ENCODE measurements at places on chromosomes 2 and 18.

DNA sequence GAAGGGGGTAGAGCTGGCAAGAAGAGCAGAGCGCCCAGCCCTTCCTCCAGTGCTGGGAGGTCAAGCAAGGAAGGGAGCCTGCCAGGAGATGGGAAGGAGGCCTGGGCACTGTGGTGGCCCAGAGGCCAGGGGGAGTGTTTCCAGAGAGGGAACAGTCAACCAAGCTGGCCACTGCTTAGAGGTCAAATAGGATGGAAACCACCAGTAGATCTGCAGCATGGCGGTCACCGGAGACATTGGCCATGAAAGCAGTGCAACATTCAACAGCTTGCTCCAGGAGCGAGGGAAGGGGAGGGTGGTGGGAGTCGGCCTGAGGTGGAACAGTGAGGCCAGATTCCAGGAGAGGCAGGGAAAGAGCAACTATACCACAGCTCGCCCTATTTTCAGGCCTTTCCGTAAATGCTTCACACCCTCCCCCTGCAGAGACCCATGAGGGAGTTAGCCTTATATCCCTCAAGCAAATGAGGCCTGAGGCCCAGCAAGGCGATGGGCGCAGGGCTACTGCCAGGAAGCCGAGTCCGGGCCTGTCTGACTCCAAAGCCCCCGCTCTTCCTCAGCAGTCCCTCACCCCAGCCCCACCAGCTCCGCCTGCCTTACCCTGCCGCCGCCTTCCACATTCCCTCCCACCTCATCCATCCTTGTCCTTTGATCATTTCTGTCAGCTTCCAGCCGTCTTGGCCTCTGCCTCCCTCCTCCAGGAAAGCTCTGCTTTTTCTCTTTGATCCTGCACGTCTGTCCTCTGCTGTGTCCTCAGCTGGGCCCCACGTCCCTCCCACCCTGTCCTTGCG lies 17.0 kb downstream of the KCNK3 start:
- no peak for DNase-seq

GRCh38 chr2:9208875-9209274 lies 2.3 kb downstream of the ASAP2 start:
- DNase-seq = no peak

DNA sequence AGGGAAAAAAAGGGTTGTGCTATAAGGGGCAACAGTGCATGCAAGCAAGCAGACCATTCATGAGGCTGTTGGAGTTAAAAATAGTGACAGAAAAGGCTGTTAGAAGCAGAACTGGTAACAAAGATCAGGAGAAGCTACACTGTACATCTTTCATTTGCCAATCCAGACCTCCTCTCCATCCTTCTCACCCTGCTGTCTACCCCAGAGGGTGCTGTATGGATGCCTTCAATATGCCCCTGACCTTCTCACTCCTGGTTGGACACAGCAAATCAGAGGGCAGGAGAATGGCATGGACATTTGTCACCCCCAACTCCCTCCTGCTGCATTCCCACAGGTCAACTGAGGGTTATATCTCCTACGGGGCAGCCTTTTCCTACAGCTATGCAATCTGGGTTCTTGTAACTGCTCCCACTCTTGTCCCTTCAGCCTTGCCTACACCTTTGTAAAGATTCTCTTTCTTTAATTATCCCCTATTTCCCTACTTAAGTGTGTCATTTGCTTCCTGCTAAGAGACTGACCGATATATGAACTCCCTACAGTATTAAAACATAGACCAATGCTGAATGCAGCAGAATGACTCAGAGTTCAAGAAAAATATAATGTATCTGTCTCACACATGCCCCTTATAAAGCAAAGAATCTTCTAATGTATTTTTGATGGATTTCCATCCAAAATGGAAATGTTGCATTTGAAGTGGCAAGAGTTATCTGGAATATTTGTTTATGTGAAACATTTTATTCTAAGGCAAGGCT lies 169.2 kb upstream of the NCKAP5 start:
- no peak for DNase-seq

GRCh38 chr18:26052505-26052904 lies 37.9 kb downstream of the SS18 start:
- DNase-seq = no peak

GRCh38 chr18:31661965-31662364 lies 22.4 kb downstream of the B4GALT6 start:
- DNase-seq = no peak

DNA sequence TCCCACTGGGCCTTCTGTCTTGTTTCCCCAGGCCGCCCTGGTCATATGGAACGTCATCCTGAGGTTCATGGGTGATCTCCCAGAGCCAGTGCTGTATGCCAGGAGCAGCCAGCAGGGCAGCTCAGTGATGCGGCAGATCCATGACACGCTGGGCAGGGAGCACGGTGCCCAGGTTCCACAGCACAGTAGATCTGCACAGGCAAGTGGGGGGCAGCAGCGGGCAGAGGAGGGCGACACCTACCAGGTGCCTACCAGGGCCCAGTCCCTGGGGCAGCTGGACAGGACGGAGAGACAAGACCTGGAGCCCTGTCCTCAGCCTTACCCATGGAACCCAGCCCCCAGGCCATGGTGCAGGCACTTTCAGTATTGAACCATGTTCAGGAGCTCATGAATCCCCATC lies 36.1 kb upstream of the GPR17 start:
- DNase-seq = no peak

GRCh38 chr2:220478305-220479058 lies 851.1 kb downstream of the SLC4A3 start:
- no peak for DNase-seq

DNA sequence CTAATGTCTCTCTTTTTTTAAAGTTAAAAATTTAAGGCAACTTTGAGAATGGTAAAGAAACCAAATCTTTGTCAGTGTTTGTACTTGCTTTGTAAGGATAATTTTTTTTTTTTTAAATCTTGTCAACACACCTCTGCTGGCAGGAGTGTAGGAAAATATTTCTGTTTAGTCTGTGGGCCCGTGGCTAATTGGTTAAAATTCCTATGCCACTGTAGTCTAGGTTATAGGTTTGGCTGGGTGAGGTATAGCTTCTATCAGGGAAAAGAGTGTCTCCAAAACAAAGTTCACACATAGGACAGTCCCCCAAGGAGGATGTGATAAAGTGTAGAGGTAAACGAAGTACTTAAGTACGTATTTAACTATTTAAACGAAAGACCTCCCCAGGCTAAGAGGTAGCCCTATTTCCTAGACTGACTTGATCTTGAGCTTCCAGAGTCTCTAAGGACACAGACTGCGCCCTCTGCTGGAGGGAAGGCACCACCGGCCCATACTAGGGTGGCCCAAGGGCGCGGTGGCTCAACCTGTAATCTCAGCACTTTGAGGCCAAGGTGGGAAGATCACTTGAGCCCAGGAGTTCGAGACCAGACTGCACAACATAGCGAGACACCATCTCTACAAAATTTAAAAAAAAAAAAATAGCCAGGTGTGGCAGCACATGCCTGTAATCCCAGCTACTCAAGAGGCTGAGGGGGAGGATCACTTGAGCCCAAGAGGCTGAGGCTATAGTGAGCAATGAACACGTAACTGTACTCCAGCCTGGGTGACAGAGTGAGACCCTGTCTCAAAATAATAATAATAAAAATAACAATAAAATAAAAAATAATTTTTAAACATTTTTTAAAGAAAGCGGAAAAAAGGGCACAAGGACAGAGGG lies 8.9 kb downstream of the TEX44 start:
- DNase-seq = no peak

GRCh38 chr18:9683418-9684396 lies 24.4 kb upstream of the RAB31 start:
- no peak for DNase-seq

- DNase-seq = no peak
Observed at GRCh38 chr2:230731512-230731911, 18.9 kb downstream of the CAB39 start.

- DNase-seq = no peak
Observed at GRCh38 chr2:63735931-63736330, 105.8 kb upstream of the UGP2 start.

DNA sequence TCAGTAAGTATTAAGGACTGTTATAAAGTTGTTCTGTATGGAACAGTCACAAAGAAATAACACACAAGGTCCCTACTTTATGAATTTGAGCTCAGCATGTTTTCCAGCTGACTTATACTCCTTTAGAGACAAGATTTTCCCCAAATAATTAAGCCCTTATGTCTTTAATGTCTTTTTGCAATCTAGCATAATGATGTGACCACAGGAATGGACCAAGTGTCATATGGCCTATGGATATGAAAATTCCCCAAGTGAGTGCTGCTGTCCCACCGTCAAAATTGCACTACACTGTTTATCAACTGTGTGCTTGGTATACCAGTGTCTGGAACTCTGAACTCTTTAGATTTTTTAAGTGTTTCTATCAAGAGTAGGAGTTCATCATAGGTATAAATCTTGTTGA lies 369.6 kb downstream of the PID1 start:
- no peak for DNase-seq

DNA sequence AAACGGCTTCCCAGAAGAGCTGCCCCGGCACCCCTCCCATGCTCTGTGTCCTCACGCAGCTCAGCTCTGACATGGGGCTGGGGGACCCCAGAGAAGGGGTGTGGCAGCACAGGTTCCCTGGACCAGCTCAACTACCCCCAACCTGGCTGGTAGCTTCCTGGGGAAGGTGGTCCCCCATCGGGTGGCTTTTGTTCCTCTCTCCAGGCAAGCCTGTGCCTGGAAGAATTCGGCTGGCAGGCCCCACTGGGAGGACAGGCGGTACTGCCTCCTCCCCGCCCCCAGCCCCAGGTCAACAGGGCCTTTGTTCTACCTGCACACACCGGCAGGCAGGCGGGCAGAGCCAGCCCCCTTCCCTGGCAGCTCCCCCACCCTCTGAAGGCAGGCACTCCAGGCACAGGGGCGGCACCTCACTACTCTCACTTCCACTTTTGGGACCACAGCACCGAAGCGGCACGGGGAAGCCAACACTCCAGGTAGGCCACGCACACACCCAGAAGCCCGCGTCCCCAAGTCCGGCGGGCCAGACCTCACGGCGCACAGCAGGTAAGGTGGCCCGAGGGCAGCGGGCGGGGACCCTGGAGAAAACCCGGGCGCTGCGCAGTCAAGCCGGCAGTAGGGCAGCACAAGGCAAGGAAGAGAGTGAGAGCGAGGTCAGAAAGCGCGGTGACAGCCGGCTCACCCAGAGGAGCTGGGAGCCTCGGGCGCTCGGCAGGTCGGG lies 1.3 kb downstream of the HS6ST1 start:
- no peak for DNase-seq

DNA sequence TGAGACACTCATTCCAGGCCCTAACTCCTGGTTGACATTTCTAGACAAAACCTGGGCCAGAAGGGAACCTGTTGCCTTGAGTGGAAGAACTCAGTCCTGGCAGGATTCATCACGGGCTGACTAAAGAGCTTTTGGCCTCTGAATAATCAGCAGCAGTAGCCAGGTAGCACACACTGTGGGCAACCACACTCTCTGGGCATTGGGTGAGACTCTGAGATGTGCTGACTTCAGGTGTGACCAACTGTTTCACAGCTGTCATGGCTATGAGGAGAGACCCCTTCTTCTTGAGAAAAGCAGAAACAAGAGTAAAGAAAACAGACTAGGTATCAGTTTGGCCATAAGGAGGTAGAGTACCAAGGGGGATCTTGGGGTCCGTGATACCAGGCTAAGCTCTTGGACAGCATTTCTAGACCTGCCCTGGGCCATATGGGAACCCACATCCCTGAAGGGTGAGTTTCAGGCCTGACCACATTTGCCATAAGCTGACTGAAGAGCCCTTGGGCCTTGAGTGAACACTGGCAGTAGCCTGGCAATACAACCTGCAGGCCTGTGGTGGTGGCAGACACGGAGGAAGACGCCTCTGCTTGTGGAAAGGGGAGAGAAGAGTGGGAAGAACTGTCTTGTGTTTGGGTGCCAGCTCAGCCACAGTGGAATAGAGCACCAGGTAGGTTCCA lies 230.9 kb downstream of the DLGAP1 start:
- DNase-seq = no peak

DNA sequence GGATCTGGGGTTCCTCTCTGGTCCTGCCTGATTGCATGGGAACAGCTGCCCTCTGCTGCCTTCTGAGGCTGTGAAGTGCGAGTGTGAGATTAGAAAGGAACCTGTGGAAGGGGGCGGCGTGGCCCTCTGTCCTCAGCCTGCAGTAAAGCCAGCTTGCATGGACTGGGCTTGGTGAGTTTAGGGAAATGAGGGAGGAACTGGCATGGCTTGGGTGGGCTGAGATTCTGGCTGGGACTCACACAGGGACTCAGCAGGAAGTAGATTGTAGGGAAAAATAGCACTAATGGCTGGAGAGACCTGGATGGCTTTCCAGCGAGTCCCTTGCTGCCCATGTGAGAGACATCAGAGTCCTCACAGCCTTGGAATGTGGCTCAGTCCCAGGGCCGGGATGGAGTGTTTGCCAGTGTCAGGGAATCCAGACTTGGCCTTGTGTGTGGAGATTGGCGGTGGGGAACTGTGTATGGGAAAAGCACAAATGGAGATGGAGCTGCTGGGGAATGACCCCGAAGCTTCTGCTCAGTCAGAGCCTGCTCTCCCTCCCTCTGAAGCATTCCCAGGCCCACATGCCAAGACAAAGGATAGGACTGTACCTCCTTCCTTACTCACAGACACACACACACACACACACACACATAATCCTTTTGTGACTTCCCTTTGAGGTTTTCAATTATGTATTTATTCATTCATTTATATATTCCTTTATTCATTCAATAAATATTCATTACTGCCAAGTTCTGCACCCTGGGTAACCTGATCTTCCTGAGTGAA lies 115.4 kb downstream of the ACAA2 start:
- DNase-seq = no peak

Data from NCI-H187 treated with DMSO at 0.1 percent for 48 hours (cell line).